ENCODE measurements at places on chromosomes 5 and 9. TPM values are rescaled to one million over a fixed set of nuclear protein-coding genes. Genes with fewer than 3 reads are reported as not detected.

GRCh38 chr5:8458038-8458383 lies 589.1 kb downstream of the MTRR start:
- no peaks in the 10 kb centered on the region for H3K27me3 ChIP-seq
- no peak for DNase-seq
- peaks cover 7% of the 10 kb centered on the region for H3K36me3 ChIP-seq
- no peak overlapping the region for H3K4me3 ChIP-seq
- no peak overlapping the region for H3K27ac ChIP-seq
- peaks cover 38% of the 10 kb centered on the region for H3K4me1 ChIP-seq

DNA sequence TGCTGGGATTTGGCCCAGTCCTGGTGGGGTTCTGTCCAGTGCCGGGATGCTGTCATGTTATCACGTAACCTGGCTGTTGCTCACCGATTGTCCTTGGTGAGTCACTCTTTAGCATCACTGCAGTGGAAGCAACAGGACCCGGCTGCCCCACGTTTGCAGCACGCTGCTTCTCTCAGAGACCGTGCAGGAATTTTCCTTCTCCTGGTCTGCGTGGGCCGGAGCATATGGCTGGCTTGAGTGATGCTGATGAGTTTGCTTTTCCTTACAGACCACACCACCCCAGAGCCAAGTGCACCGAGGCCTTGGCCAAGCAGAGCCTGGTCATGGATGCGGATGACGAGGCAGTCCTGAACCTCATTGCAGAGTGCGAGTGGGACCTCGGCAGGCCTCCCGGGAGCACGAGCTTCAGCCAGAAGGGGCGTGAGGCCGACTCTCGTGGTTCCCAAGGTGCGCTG lies 21.4 kb downstream of the CEP72 start:
- peak; percentile 16 for DNase-seq
- no peaks in the 10 kb centered on the region for H3K27me3 ChIP-seq
- H3K4me3 ChIP-seq: no peak overlapping the region
- peaks cover 7% of the 10 kb centered on the region for H3K36me3 ChIP-seq
- H3K4me1 ChIP-seq: no peaks in the 10 kb centered on the region

DNA sequence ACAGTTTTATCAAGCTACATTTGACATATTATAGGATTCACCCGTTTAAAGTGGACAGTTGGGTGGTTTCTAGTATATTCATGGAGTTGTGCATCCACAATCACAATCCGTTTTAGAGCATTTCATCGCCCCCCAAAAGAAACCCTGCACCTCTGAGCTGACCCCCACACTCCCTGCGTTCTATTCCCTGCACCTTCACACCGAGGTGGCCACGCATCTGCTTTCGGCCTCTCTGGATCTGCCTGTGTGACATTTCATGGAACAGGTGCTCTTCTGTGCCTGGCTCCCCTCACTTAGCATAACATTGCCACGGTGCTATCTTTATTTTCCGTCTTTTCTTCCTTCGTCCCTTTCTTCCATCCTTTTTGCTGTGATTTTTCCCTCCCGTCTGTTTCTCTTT lies 32.7 kb downstream of the HRH2 start:
- H3K36me3 ChIP-seq: no peaks in the 10 kb centered on the region
- H3K27me3 ChIP-seq: no peaks in the 10 kb centered on the region
- no peak overlapping the region for H3K4me3 ChIP-seq
- no peaks in the 10 kb centered on the region for H3K4me1 ChIP-seq
- no peak overlapping the region for H3K27ac ChIP-seq

DNA sequence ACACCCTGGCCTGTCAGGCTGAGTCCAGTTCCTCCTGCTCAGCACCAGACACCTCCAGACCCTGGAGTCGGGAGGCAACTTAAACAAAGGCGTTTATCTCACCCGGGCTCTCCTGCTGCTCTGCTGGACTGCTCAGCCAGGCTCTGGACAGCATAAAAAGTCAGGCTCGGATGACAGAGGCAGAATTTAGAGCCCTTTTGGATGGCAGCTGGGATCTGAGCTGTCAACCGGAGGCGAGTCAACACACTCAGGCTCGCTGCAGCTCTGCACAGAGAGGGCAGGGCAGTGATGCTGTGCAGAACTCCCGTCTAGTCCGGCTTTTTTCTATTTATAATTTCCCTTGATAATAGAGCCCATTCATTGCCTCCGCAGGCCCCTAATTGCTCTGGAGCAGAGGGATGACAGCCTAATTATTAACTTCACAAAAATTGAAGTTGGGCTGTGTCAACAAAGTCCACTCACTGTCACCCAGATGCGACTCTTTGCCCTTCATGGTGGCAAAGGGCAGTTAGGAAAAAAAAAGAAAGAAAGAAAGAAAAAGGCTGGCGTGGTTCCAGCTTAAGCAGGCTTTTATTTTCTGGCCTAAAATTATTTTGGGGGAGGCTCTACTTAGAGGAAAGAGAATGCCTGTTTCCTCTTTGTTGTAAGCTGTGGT lies 37.6 kb downstream of the STC2 start:
- DNase-seq: peak; percentile 37
- peaks cover 52% of the 10 kb centered on the region for H3K4me1 ChIP-seq
- H3K27me3 ChIP-seq: peaks cover 80% of the 10 kb centered on the region
- peak overlapping the region; percentile 56 for H3K4me3 ChIP-seq
- no peaks in the 10 kb centered on the region for H3K36me3 ChIP-seq
- H3K27ac ChIP-seq: peak overlapping the region; percentile 32

- no peaks in the 10 kb centered on the region for H3K4me1 ChIP-seq
- no peak overlapping the region for H3K27ac ChIP-seq
- H3K4me3 ChIP-seq: no peak overlapping the region
Observed at GRCh38 chr9:98894171-98894570, 49.5 kb upstream of the COL15A1 start.

DNA sequence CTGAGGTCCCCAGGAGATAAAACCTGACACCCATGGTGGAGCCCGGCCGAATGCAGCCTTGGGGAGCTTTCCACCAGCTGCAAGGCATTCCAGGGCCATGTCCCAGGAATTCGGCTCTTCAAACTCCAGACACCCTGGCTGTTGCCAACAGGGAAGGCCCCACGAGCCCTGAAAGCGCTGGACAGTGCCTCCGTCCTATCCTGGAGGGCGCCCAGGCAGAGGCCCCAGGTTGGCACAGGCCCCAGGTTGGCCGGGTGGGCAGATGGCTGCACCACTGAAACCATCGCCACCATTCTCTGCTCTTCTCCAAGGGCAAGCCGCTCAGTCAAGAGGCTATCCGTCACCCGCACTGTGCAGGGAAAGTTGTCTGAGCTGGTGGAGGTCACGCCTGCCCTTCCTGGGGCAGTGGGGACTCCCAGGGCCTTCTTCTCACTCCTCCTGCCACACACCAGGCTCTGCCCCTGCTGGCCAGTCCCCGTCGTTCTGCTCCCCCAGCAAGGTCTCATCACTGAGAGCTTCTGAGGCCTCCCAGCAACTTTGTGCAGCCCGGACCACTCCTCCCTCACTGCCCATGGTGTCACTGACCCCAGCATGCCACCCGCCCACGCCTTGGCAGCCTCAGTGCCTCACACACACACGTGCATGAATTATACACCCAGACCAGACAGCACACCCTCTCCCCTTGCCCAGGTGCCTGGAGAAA lies 21.2 kb downstream of the SLC6A3 start:
- H3K4me3 ChIP-seq: no peak overlapping the region
- H3K27ac ChIP-seq: no peak overlapping the region
- no peaks in the 10 kb centered on the region for H3K4me1 ChIP-seq
- H3K36me3 ChIP-seq: peaks cover 6% of the 10 kb centered on the region
- DNase-seq: no peak

DNA sequence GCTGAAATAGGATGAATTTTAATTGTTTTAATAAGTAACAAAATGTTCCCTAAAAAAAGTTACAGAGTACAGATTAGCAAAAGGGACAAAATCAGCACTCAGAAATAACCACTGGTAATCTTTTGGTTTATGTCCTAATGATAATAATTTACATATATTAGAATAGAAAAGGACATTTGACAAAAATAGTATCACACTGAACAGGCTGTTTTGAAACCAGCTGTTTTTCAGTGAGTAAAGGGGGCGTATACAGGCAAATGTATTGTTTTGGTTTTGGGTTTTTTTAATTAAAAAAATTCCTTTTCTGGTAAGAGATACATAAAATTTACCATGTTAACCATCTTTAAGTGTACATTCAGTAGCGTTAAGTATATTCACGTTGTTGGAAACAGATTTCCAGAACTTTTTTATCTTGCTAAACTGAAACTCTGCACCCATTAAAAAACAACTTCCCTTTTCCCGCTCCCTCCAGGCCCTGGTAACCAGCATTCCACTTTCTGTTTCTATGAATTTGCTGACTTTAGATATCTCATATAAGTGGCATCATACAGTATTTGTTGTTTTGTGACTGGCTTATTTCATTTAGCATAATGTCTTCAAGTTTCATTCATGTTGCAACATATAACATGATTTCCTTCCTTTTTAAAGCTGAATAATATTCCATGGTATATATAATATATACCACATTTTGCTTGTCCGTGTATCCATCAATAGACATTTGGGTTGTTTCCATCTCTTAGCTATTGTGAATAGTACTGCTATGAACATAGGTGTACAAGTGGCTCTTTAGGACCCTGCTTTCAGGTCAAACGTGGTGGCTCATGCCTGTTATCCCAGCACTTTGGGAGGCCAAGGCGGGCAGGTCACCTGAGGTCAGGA lies 20.6 kb upstream of the LARP1 start:
- DNase-seq: no peak
- H3K4me3 ChIP-seq: no peak overlapping the region
- H3K36me3 ChIP-seq: no peaks in the 10 kb centered on the region
- no peak overlapping the region for H3K27ac ChIP-seq
- H3K27me3 ChIP-seq: no peaks in the 10 kb centered on the region

GRCh38 chr9:98317134-98317857 lies 61.8 kb upstream of the TBC1D2 start:
- peaks cover 17% of the 10 kb centered on the region for H3K4me1 ChIP-seq
- peak overlapping the region; percentile 50 for H3K27ac ChIP-seq
- H3K27me3 ChIP-seq: peaks cover 10% of the 10 kb centered on the region
- H3K36me3 ChIP-seq: no peaks in the 10 kb centered on the region
- no peak for DNase-seq

Gene RCL1
- total RNA-seq: 12.7 TPM

Gene SPATA31E1
- 0.21 TPM for total RNA-seq

Gene PCDHGC5
- total RNA-seq: 3.0 TPM

Gene HARS2
- 31.8 TPM for total RNA-seq

Gene ADAMTS19
- total RNA-seq: 3.0 TPM

Data from neural crest cell (in vitro differentiated cells).